OCI-M1 (cell line): ENCODE measurements at places on chromosomes 4 and X.

DNA sequence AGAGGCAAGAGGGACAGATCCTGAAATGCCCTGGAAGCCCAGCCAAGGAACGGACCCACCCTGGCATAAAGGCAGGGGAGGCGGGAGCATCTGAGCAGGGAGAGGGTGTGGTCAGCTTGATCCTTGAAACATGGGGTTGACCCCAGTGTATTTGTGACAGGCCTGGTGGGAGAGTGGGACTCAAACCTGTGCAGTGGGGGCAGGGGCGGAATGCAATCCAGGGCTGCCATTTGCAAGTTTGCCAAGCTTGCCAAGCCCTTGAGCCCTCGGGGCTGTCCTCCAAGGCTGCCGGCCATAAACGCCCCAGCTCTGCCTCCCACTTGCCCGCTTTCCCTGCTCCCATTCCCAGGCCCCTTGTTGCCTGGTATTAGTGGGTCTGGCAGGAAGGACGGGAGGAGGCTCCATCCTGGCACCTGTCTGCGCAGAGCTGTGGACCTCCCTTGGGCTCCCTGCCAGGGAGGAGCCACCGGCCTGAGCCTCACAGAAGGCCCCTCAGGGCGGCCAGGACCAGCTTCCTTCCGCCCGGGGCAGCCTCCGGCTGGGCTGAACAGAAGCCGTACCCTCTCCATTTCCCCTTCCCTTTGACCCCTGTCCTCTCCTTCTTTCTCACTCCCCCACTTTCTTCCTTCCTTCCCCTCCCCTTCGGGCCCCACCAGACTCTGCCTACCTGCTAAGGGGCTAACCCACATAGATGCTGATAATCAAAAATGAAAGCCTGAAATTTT is 661 bp downstream of the S100P start:
- DNase-seq: no peak

- no peak for DNase-seq
Observed at GRCh38 chr4:188113156-188113555, 3.8 kb upstream of the TRIML2 start.

DNA sequence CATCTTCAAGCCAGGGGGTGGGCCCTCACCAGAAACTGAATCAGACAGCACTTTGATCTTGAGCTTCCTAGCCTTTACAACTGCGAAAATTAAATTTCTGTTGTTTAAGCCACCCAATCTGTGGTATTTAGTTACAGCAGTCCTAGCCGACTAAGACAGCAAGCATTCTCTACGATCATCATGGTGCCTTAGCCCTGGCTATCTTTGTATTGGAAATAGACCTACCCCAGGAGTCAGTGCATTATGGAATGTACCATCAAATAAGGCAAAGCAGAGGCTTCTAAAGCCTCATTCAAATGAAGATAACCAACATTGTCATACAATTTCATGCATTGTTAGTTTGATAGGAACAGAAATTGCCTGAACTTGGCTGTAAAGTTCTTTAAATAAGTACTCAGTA is 75.0 kb downstream of the PARM1 start:
- no peak for DNase-seq

DNA sequence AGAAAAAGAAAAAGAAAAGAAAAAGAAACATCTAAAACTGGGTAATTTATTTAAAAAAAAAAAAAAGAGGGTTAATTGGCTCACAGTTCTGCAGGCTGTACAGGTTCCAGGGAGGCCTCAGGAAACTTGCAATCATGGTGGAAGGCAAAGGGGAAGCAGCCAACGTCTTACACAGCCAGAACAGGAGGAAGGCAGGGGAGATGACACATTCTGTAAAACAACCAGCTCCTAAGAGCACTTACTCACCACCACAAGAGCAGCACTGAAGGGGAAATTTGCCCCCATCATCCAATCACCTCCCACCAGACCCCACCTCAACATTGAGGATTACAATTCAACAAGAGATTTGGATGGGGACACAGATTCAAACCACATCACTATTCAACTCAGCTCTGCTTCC is 36.8 kb upstream of the TMEM184C start:
- DNase-seq: no peak

DNA sequence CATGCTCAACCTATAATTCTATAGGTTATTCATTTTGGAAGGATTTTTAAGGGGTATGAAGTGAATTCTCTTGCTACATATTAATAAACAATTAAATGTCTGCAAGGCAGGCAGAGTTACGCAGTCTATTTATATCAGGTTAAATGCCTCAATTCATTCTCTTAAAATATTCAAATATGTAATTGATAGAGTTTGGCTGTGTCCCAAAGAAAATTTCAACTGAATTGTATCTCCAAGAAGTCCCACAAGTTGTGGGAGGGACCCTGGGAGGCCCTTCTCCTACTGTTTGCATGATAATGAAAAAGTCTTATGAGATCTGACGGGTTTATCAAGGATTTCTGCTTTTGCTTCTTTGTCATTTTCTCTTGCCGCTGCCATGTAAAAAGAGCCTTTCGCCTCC is 576.1 kb downstream of the TMA16 start:
- DNase-seq: peak; percentile 38

DNA sequence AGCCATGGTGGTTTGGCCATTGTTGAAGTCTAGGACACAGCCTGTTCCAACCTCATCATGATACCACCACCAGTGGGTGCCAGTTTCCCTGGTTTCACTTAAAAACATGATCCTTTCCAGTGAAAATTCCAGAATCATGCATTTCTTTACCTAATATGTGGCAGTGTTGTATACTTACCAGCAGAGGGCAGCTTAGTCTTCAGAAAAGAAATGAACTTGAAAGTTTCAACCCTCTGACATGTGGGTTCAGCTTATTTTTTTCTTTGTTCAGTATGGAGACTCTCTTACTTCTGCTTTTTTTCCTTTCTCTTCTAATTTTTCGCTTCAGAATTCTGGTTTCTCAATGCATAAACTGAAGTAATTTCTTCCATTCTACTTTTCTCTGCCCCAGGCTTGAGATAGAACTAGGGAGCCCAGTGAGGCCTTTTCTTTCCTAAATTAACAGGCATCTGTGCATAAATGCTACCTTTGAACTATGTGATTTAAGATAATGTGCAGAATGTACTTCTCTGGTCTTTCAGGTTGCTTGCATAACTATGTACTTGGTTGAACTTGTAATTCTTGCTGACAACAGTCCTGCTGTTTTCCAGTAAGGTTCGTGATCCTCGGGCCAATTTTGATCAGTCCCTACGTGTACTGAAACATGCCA is 10.7 kb downstream of the LIAS start:
- DNase-seq: peak; percentile 89

GRCh38 chrX:24378706-24379105 is 18.3 kb downstream of the SUPT20HL1 start:
- DNase-seq: no peak

GRCh38 chr4:128553686-128554515 is 255.6 kb upstream of the JADE1 start:
- DNase-seq: no peak

DNA sequence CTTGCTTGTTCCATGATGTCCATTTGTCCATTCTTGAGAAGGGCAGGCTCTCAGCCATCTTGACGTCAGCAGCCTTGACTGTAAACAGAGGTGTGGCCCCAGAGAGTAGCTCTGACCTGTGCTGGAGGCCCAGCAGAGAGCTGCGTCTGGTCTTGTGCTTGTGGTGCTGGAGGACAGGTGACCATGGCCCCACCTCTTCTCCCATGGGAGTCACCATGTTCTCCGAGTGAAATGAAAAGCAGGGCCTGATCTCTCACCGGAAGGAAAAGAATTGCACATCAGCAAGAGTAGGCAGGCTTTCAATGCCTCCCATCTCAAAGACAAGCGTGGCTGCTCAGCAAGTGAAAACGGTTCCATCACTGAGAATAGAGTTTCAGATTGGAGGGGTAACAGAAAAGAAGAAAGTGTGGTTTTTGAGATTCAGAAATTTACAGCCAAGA is 11.5 kb downstream of the PARM1 start:
- no peak for DNase-seq

DNA sequence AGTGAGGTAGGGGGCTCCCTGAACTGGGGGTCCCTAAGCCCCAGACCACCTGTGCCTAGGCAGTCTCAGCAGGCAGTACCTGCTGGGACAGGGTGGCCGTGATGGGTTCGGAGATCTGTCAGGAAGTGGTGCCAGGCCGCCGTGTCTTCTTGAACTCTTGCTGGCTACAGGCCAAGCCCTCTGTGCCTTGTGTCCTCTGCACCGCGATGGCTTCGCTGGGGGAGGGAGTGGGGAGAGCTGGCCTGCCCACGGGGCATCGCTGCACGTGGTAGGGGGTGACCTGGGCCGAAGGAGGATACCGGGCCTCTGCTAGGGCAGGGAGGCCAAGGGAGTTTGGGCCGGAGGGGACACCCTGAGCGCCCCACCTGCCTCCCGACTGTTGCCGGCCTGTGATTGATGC is 96.7 kb upstream of the NKX1-1 start:
- DNase-seq: no peak

GRCh38 chrX:49884290-49884862 is 5.1 kb downstream of the USP27X start:
- DNase-seq: peak; percentile 84

DNA sequence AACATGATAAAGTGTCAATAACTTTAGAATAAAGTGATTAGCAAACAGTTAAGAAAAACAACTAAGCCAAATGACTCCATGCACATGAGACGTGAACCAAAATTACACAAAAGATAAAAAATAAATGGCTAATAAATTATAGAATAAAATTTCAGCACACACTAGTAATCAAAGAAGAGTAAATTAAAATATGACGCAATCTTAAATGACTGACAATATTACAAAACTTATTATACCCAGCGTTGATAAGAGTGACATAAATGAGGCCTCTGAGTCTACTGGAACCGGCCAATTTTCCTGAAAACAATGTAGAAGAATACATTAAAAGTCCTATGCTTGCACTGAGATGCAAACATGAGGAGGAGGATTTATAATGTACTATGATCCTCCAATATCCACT is 187.4 kb downstream of the DHX15 start:
- DNase-seq: no peak

DNA sequence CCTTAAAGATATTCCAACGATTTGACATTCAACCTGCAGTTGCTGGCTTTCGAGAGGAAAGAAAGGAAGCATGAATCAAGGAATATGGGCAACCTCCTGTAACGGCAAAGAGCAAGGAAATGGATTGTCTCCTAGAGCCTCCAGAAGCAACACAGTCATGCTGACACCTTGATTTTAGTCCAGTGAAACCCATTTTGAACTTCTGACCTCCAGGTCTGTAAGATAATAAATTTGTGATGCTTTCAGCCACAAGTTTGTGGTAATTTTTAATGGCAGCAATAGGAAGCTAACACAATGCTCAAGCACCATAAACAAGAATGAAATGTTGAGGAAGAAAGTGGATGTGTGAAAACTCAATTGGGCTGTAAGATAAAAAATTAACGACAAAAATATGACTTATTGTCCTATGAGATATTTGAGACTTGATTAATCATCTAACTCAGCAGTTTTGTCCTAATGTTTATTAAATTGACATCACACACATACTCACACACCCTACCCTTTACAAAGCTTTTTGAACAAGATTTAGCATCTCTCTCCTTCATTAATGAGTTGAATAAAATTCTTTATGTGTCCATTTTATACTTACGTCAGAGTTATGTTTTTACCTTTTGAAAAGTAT is 857.2 kb upstream of the INTU start:
- DNase-seq: peak; percentile 32

- peak; percentile 91 for DNase-seq
Observed at GRCh38 chr4:70734168-70734954, 12.6 kb downstream of the RUFY3 start.

DNA sequence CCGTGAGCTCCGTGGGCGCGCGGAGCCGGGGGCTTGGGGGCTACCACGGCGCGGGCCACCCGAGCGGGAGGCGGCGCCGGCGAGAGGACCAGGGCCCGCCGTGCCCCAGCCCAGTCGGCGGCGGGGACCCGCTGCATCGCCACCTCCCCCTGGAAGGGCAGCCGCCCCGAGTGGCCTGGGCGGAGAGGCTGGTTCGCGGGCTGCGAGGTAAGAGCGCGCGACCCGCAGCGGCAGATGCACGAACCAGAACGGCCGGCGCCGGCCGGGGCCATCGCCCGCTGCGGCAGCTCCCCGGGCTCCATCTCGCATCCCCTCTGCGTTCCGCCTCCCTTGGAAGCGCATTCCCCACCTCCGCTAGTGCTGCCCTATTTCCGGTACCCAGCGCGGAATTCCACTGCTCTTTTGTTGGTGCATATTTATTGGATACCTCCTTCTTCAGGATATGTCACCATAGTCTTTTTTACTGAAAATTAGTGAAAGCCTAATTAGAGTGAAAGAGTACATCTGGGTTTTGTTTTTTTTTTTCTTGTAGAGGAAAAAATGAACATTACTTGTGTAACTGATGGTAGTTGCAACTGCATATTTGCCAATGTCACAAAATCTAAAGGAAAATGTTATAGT is 797 bp downstream of the PKD2 start:
- peak; percentile 65 for DNase-seq

DNA sequence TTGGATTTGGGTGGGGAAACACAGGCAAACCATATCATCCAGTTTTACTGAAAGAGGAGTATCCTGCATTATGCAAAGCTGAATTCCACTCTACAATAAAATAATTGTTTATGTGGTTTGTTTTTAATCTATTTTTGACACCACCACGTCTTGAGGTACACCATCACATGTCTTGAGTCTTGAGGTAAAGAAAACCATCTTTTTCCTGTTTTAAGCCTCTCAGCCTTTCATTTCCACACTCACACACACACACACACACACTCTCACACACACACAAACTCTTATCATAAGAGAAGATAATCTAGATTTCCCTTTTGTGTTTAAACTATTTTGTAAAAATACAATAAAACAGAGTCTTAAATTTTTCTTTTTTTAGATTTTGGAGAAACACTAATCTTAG is 32.0 kb downstream of the SPIN3 start:
- no peak for DNase-seq

DNA sequence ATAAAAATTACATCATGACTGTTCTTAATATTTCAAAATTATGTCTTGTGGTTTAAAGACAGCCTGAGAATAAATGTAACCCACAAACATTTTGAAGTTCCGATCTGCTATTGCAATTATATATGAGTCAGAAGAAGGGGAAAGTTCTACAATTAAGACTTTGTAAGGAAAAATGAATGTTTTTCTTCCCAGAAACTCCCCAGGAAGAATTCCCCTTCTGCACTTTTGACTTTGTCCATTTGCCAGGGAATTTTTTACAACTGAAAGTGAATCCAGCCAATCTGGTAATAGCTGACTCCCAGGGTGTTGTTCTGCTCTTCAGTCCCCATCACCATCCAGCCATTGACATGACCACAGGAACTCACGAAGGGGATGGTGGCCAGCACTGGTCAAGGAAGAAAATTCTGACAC is 61.6 kb upstream of the NOCT start:
- DNase-seq: no peak

- DNase-seq: no peak
Observed at GRCh38 chr4:84501721-84502267, 2.7 kb upstream of the NKX6-1 start.

GRCh38 chr4:11587797-11588196 is 159.1 kb upstream of the HS3ST1 start:
- no peak for DNase-seq
